Stimulated activated CD4-positive, alpha-beta T cell treated with anti-CD3 and anti-CD28 coated beads, Interleukin-1b, Interleukin-23, amount 100 ng/mL, for 4 hours (primary cell): ENCODE measurements at places on chromosomes 16 and 17.

DNA sequence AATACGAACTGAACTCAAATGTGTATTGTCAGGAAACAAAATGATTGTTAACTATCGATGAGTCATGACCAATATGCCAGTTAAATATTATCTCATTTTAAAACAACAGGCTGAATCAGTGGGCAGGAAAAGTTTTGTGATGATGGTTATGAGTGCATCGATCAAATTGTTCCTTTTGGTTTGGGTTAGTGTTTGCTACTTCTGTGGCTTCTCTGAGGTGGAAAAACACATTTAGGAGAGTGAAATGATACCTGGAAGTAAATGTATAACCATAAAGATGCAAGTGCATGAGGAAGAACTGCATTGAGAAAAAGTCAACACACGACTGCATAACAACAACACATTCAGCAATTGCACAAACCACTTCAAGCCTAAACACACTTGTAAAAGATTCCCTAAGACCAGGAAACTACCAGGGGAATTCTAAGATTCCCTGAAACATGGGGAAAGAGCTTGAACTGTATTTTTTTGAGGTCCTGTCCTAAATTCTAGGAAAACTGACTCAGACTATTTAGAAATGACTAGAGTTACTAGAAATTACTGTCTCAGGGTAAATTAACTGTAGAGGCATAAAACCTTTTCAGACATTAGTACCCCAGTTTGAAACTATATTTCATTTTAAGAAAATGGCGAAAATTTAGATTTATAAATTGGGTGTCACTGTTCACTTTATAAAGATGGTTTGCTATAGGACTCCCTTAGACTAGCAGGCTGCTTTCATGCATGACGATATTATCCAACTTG lies 44.8 kb downstream of the CDYL2 start:
- no peak for DNase-seq

GRCh38 chr17:28643983-28644786 lies 773 bp downstream of the BLTP2 start:
- DNase-seq: no peak

GRCh38 chr16:19672378-19672777 lies 45.6 kb downstream of the KNOP1 start:
- no peak for DNase-seq

DNA sequence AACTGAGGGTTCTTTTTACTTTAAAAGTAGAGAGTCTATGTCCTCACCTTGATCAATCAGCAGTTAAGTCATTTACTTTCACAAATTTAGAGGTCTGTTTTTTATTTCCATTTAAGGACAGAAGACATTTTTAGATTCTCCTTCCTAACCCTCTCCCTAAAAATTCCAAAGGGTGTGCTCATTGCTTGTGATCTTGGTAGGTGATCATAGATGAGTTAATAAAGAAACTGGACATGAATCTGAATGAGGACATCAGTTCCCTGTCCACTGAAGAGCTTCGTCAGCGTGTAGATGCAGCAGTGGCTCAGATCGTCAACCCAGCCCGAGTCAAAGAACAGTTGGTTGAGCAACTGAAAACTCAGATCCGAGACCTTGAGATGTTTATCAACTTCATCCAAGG lies 8.8 kb downstream of the RUNDC1 start:
- no peak for DNase-seq

GRCh38 chr17:51814521-51814920 lies 344.0 kb downstream of the CA10 start:
- DNase-seq: no peak

GRCh38 chr17:40022961-40023541 lies 7.8 kb downstream of the CSF3 start:
- no peak for DNase-seq

DNA sequence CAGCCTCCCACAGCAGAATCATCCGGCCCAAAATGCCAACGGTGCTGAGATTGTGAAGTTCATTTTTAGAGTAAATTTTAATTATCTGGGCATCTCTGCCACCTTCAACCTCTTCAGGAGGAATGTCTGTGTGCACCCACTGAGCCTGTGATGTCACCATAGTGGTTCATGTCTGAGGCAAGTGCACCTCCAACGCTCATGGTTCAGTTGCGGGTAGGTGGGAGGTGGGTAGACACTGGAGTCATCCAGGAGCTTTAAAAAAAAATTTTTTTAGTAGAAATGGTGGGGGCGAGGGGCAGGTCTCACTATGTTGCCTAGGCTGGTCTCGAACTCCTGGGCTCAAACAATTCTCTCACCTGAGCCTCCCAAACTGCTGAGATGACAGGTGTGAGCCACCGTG lies 1.9 kb downstream of the FLYWCH1 start:
- no peak for DNase-seq

DNA sequence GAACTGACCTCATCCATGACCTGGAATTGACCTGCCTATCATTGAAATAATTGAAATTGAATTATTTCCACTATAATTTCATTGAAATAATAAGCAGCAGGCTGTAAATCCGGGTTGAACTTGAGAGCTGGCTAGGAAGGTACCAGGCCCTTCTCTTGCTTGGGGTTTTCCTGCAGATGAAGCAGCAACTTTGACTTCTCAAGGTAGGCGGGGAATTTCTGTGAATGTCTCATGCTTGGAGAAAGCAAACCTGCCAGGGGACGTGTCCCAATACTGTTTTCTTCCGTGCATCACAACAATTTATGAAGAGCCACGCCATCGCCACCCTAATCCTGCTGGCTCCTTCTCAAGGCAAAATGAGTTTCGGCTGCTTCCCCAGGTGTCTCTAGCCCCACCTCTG lies 97.5 kb upstream of the XYLT1 start:
- no peak for DNase-seq

DNA sequence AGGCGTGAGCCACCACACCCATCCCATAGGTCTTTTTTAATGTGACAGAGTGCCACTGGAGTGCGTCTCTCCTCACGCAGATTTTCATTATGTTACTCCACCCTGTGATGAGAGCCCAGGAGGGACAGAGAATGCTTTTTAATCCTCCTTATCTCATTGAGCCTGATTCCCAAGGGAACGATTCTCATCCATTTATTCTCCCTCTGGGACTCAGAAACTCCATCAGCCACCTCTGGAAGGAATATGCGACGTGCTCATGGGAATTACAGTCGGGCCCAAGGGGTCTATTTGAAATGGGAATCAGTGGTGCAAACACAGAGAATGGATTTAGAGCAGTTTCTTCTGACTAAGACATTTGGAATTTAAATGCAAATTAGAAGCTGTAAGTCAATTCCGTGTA lies 155.9 kb upstream of the HSBP1 start:
- DNase-seq: no peak

- DNase-seq: no peak
These were observed 27.9 kb upstream of the RAI1 start for GRCh38 chr17:17653343-17653742.

GRCh38 chr17:43911904-43912303 lies 4.6 kb upstream of the MPP2 start:
- no peak for DNase-seq

GRCh38 chr17:43438626-43439025 lies 39.8 kb downstream of the ARL4D start:
- DNase-seq: no peak

GRCh38 chr17:71482625-71483024 lies 638.2 kb upstream of the SOX9 start:
- DNase-seq: no peak

- DNase-seq: no peak
These were observed 1.0 kb downstream of the LYRM1 start for GRCh38 chr16:20901436-20902112.

- no peak for DNase-seq
These were observed 18.5 kb downstream of the DEXI start for GRCh38 chr16:10923650-10924214.

DNA sequence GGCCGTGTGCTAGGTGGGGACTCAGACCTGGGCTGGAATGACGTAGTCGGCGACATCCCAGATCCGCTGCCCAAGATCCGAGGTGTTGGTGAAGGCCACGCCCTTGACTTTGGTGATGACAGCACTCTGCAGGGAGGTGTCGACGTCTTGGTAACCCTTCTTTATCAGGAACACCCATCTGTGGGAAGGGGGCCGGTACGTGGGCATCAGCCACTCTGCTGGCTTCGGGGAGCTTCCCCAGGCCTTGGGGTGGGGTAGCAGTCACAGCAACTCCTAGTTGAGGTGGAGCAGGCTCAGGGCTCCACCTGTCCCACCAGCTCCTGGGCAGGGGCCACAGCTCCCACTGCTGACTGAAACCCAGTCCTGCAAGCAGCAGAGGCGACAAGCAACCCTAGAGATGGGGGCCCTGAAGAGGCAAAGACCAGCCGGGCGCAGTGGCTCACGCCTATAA lies 4.3 kb downstream of the P2RX5 start:
- DNase-seq: no peak

DNA sequence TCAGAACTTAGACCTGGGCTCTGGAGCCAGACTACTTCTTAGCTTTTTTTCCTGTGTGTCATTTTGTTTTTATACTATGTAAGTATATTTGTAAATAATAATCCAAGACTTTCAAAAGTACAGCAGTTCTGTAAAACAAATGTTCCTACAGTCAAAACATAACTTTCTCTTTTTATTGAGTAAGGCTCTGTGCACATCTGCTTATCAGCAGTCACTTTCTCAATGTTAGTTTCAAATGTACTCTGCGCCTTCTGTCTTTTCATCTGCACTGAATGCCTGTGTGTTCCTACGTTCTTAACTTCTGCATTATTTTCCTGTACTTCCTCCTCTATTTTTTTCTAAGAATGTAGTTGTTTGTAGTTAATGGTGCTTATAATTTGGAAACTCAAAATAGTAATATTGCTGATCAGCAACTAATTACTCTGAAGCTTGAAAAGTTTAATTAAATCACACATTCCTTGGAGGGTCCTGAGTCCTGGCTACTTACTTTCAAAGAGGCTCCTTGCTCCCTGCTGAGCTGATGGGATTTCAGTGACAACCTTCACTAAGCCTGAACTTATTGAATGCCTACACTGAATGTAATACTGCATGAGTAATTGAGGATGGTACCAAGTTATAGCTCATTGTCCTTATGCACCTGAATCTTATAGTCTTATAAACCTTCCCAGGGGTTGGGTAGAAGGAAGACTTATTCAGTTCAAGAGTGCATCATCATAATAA lies 329.9 kb downstream of the KCNJ2 start:
- no peak for DNase-seq

- peak; percentile 66 for DNase-seq
These were observed 12.1 kb downstream of the TTLL6 start for GRCh38 chr17:48804936-48805411.

DNA sequence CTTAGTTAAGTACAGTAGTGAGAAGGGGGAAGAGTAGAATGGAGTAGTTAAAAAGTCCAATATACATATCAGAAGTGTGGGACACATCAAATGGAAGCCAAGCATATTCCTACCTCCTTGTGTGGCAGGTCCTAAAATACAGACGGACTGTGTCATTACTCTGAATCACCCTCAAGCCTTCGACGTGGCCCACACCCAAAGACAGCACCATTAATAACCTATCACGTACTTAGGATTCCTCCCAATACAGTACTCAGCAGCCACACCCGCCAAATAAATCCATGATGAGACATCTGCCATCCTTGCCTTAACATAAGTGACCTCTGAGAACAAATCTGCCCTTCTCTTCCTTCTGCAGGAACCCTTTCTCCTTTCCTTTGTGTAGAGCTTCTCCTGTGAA lies 38.9 kb downstream of the UBE2G1 start:
- no peak for DNase-seq

GRCh38 chr17:68420065-68420464 lies 37.2 kb downstream of the WIPI1 start:
- no peak for DNase-seq

GRCh38 chr16:17939122-17939536 lies 397.4 kb downstream of the NPIPA8 start:
- DNase-seq: no peak

GRCh38 chr17:37065486-37066321 lies 117.0 kb downstream of the AATF start:
- no peak for DNase-seq

DNA sequence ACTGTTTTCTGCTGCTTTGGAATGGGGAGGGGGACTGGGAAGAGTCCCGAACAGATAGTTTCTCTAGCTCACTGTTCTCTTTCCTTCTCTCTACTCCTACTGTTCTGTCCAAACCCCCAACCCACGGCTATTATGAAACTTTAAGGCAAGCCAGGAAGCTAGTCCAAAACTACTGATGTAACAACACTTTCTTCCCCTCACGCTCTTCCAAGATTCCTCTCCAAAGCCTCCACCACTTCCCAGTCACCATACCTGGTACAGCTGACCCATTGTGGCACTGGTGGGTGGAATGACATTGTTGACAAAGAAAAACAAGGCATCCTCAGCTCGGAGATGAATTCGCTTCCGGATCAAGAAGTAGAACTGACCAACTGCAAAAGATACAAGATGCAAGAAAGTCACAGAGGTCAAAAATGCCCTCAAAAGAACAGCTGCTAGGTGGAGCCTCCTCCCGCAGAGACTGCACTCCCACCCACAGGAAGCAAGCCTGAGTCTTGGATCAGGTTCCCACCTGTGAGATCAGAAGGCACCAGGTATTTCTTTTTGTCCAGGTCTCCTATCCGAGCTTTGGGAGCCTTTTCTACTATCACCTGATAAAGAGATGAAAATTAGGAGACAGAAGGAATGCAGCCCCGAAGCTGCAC lies 1.0 kb downstream of the GABARAP start:
- no peak for DNase-seq

DNA sequence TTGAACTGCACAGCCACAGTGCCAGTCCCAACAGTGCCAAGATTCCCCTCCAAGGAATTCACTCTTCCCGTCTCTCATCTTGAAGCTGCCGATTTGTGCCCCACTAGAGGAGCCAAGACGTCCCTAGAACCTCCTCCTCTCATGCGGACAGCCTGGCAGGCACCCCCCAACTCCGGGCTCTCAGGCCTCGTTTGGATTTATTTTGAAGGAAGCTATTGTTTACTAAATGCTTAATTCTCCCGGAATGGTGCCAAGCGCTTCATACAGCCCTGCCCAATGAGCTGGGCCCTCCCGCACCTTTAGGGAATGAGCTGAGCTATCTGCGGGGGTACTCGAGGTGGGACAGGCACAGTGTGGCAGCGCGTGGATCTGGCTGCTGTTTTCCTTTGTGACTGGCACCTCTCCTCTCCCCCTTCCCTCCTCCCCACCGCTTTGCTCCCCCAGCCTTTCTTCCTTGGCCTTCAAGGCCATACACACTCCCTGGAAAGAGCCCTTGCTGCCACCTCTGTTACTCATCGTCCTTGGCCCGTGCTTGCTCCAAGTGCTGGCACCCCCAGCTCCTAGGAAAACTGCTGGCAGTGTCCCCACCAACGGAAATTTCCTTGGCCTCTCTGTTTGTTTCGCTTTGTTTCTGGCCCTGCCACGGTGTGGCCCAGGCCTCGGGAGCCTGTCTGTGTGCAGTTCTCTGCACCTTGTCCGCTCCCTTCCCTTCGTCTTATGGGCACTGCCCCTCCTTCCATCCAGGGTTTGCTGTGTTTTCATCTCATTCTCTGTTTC lies 49.9 kb upstream of the CDR2 start:
- no peak for DNase-seq

- no peak for DNase-seq
These were observed 8.4 kb downstream of the LRRC3C start for GRCh38 chr17:39935909-39936308.

- DNase-seq: no peak
These were observed 68.2 kb downstream of the DYNLRB2 start for GRCh38 chr16:80608946-80609345.

DNA sequence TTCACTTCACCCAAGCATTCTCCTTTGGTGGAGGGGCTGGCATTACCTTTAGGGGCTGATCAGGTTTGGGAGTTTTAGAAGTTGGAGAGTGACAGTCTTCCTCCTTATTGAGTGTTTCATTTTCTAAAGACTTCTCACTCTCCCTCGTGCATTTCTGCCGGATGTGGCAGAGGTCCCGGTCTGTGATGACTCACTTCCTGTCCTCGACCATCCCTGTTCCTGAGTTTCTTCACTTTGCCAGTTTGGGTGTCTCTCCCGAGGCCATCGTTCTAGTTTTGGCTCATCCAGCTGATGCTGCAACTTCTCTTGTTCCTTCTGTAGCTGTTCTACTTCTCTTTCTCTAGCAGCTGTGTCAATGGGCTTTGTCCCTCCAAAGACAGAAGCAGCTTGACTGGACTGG lies 104.3 kb downstream of the PHKB start:
- DNase-seq: no peak
